ENCODE measurements at places on chromosomes 7 and 10.

GRCh38 chr10:101897633-101898032 is 54.0 kb upstream of the KCNIP2 start:
- no peak for DNase-seq

GRCh38 chr10:131290781-131291180 is 20.7 kb downstream of the TCERG1L start:
- no peak for DNase-seq

GRCh38 chr7:69661342-69661741 is 63.1 kb downstream of the AUTS2 start:
- no peak for DNase-seq

GRCh38 chr10:107340326-107340725 is 175.8 kb upstream of the SORCS1 start:
- DNase-seq, result no peak

DNA sequence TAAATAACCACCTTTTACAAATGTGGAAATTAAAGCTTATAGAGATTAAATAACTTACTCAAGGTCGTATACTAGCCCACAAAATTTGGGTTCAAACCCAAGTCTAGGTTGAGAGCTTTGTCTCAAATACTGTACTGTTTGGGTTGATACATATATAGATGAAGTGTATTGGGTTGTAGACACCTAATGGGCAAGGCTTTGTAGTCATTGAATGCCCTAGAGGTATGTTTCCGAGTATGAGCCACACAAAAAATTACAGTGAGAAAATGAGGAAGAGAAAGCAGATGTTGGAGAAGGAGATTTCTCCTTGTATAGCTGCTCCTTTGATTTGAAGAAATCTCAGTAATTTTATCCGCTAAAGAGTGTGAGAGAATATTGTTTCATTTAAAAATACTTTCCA is 60.6 kb downstream of the C1GALT1 start:
- no peak for DNase-seq

GRCh38 chr10:98367604-98368451 is 47.2 kb downstream of the PYROXD2 start:
- no peak for DNase-seq

DNA sequence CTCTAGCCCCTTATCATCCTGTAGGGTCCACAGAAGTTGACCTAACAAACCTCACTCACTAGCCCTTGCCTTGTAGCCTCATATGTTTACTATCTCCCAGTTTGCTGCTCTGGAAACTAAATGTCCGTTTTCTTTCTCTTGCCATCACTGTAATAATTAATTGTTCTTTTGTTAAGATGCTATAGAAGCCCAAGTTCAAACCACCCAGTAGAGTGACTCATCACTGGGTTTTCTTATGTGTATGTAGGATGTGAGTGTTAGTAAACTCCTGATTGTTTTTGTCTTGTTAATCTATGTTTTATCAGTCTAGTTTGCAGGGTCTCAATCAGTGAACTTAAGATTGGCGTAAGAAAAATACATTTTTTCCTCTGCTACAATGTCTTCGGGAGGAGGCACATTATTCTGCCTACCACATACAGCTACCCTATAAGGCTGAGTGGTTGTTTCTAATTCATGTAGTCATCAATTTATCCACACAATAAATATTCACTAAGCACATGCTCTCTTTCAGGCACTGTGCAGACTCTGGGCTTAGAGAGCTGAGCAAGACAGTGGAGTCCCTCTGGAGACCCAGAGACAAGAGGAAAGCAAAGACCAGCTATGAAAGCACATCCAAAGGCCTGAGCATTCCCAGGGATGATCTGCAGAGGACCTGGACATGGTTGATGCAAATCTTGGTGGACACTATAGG is 474.1 kb upstream of the AKR1E2 start:
- no peak for DNase-seq

DNA sequence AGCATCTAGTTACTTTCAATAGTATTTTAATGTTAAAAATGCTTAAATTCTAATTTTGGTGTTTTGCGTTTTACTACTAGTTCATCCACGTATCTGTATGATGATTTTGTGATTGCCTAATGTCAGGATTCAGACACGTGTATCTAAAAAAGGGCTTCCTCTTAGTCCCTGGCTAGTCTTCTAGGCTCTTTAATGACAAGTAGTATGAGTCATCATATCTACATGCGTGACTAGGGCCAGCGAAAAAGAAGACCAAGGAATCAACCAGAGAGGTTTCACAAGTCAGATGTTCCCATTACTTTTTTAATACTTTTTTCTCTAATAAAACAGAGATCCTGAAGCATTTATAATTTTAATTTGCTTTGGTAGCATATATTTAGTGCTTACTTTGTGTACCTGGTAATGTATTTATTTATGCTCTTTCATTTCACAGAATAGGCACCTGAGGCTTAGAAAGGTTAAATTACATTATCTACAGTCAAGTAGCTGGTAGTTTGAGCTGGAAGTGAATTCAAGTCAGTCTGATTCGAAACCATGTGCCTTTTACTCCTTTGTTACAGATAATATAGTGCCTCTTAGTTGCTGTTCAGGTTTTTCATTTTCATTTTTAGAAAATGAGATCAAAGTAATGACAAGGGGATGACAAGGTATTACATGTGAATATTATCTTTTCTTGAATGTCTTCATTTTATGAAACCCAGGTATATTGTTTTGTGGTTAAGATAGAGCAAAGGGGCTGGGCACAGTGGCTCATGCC is 140.3 kb downstream of the FOXP2 start:
- DNase-seq, result no peak

DNA sequence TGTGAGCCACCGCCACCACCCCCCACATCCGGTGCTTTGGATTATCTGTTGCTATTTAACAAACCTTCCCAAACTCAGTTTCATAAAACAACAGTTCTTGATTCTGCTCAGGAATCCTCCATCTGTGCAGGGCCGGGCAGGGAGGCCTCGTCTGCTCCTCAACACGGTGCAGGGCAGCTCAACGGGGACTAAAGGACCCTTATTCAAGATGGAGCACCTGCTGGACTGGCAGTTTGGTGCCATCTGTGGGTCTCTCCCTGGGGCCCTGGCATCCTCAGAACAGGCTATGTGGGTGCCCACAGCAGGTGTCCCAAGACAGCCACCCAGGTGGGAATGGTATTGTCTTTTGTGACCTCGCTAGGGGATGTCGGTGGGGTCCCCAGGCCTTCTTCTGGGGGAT is 31.0 kb upstream of the ELFN1 start:
- no peak for DNase-seq

DNA sequence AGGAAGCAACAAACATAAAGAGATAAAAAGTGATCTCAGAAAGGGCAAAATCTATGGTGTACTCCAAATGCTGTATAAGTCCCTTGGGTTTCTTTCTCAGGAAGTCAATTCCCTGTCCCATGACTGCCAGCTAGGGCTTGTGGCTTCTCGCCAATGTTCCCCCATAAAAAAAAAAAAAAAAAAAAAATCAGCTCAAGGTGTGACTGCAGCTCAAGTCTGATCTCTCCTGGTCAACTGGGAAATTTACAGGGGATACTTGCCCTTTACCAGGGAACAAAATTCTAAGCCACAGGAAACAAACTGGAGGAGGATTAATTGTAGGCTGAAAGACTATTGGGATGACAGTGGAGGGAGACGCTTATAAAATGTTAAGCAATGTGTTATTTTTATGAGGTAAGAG is 76.0 kb downstream of the PCGF5 start:
- no peak for DNase-seq

- peak; percentile 11 for DNase-seq
Observed at GRCh38 chr7:6533893-6534495, 17.3 kb downstream of the GRID2IP start.

DNA sequence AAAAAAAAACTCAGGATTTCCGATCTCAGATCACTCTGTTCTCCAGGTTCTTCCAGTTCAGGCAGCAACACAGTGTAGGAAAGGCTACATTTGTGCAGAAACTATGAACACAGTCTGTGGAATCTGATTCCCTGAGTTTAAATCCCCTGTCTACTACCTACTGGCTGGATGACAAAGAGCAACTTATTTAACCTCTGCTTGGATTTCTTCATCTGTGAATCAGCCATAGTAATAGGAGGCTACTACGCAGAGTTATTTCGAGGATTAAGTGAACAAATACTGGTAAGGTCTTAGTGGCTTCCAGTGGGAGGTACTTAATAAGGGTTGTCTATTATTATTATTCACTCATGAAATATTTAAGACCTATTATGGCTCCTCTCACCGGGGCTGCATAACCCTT is 44.3 kb upstream of the PDCD4 start:
- DNase-seq, result no peak

GRCh38 chr7:19317461-19317860 is 172.2 kb upstream of the FERD3L start:
- no peak for DNase-seq

DNA sequence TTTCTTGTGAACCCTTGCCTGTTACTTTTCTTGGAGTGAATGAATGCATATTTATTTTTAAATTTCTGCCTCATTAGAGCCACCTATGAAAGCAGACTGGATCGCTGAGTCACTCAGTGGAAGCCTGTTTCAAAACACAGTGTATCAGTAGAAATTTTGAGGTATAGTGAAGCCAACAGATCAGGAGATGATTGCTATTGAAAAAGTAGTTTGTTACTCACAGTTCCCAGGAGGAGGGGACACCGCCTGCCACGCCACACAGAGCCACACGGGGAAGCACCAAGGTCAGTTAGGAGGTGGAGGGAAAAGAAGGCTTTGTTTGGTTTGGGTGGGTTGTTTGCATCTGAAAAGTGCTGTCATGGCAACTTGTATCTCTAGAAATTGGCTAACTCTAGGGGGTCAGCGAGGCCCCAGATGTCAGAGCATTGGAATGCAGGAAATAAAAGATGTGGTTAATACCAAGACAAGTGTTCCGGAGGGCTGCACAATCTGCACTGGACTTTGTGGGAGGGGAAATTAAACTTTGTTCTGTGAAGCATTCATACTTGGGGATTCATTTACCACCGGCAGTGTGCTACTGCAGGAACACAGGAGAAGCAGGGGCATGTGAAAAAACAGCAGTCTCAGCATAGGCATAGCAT is 106.4 kb upstream of the SDK1 start:
- no peak for DNase-seq

GRCh38 chr7:81399471-81399870 is 370.4 kb downstream of the HGF start:
- no peak for DNase-seq

DNA sequence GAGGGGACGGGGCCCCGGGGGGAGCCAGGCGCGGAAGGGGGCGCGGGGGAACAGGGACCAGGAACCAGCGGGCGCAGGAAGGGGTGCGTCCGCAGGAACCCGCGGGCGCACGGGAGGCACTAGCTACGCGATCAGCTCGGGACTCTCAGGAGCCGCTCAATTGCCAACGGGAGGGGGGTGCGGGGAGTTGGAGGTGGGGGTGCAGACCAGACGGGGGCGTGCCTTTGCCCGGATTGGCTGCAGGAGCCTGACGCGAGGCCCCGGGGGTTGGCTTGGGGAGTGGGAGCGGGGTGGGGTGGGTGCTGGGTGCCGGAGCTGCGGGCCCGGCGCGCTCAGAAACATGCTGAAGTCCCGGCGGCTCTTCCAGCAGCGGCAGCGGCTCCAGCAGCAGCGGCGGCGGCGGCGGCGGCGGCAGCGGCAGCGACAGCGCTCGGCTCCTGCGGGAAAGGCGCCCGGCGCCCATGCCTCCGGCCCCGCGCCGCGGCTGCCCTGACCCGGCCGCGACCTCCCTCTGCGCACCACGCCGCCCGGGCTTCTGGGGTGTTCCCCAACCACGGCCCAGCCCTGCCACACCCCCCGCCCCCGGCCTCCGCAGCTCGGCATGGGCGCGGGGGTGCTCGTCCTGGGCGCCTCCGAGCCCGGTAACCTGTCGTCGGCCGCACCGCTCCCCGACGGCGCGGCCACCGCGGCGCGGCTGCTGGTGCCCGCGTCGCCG is at the start of gene ADRB1:
TSS of gene ADRB1 (plus strand) at position 335 of the 715 bp plus-strand sequence. CDS start at position 602, 267 bp downstream.
- DNase-seq, result no peak

GRCh38 chr7:78601728-78602127 is 803.2 kb downstream of the PHTF2 start:
- DNase-seq, result no peak

DNA sequence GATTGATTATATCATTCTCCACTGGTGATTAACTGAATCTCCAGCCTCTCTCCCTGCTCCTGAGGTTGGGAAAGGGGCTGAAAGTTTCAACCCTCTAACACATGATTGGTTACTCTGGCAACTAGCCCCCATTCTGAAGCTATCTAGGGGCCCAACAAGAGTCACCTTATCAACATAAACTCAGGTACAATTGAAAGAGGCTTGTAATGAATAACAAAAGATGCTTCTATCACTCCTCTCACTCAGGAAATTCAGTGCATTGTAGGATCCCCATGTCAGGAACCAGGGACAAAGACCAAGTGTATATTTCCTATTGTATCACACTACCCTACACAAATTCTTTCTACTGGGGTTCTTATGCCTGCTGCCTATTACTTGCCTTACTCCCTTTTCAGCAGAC is 123.9 kb upstream of the SLC13A1 start:
- DNase-seq, result no peak

GRCh38 chr10:11598712-11599397 is 12.6 kb downstream of the USP6NL start:
- no peak for DNase-seq

- DNase-seq, result no peak
Observed at GRCh38 chr7:69166979-69167516, 431.2 kb upstream of the AUTS2 start.

GRCh38 chr10:88858491-88858890 is 6.8 kb upstream of the ANKRD22 start:
- no peak for DNase-seq

- no peak for DNase-seq
Observed at GRCh38 chr10:98885378-98885777, 350.3 kb downstream of the HPSE2 start.

DNA sequence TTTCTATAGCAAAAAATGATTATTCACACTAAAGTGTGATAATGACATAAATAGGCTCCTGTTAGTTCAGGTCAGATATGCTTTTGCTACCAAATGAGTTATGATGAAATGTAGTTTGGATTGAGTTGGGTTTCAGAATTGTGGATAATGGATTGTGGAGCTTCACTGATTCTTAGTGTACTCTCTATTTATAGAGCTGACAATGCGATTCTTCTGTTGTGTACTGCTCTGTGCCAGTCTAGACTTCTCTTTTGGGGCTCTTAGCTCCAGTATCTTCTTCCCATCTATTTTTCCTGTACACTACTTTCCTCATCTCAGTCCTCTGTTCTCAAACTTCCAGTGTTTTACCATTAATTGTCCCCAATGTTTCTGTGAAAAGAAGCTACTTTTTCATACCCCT is 7.5 kb downstream of the STMP1 start:
- no peak for DNase-seq

- no peak for DNase-seq
Observed at GRCh38 chr10:86071758-86072157, 294.8 kb downstream of the GRID1 start.

- no peak for DNase-seq
Observed at GRCh38 chr7:98656899-98657298, 39.8 kb downstream of the NPTX2 start.

DNA sequence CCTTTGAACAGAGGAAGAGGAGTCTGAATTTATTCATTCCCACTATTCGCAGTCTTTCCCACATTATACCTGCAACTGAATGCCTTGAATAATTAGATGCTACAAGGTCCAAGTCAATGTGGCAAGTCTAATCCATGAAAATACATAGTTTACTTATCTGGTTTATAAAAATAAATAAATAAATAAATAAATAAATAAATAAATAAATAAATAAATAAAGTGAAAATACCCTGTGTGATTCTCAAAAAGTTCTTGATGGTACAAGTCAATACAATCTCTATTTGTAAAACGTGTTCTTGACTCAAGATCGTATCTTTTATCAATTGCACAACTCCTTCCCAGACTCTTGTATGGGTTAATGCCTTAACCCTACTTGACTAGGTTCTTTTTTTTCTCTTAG is 417.7 kb downstream of the ZWINT start:
- no peak for DNase-seq

GRCh38 chr10:71468363-71469094 is 71.8 kb downstream of the CDH23 start:
- no peak for DNase-seq

- DNase-seq, result no peak
Observed at GRCh38 chr10:72309290-72310240, 35.8 kb downstream of the DDIT4 start.

All from stimulated activated CD8-positive, alpha-beta memory T cell treated with anti-CD3 and anti-CD28 coated beads, Interleukin-7, amount 100 ng/mL, for 24 hours (primary cell).